ENCODE measurements at places on chromosomes 11 and 22.

DNA sequence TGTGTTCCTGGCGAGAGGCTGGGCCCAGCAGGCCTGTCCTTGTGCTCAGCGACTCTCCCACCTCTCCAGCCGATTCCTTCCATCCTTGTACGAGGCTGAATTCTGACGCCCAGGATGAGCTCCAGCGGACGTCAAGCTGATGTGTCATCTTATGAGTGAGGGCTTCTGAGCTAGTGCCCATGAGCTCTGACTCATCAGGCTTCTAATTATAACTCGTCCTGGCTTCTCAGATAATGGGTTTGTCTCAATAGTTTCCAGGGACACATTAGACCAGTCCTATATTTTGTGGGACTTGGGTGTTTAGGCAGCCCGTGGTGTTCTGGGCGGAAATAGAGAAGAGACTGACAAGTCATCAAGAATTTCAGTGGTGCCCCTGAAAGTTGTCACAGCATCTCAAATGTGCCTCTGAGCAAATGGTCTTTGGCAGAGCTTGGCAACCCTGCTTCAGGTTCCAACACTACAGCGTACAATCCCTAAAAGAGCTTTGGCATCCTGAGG lies 108.2 kb upstream of the CD44 start:
- peak; percentile 74 for DNase-seq

DNA sequence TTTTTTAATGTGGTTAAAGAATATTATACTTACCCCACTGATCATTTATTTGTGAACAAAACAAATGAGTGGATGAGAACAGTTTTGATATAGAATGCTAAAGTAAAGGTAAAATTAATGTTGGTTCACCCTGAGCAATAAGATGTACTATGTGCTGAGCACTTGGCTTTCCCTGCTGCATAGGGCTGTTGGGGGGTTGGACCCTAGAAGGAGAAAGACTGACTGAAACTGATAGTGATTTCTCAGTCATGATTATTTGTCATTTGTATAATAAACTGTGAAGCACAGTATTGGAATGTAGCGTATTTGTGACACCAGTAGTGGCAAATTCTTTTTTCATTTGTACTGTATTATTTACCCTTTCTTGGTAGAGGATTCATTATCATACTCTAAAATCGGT lies 63.3 kb downstream of the PRMT3 start:
- DNase-seq: no peak

DNA sequence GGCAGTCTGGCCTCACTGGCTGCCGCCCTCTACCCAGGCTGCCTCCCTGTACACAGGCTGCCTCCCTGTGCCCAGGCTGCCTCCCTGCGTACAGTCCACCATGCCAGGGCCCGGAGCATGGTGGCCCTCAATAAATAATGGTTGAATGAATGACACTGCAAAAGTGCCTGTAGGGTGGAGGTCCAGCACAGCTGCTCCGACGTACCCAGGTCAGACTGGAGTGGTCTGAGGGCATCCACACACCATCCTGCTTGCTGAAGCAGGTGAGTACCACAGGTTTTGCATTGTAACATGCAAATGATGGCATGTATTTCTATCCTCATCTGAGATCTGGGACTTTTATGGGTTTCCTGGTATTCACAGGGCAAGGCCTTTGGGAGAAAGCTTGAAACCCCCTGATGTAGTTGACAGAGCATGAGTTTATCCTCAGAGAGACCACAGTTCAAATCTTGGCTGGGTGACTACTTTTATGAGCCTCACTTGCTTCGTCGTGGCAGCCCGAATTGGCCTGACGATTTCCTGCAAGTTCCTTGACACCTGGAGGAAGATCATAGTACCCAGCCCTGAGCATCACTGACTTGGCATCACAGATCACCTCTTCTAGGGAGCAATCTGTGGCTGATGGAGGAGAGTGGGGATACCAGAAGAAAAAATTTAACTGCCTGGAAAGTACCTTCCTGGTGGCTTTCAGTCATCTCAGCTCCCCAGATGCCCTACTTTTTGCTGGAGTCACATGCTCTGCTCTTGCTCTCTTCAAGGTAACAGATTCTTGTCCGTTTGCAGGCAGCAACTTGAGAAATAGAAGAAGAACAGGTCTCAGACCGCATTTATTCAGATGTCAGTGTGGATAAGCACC lies 16.0 kb upstream of the CYB5R3 start:
- no peak for DNase-seq

DNA sequence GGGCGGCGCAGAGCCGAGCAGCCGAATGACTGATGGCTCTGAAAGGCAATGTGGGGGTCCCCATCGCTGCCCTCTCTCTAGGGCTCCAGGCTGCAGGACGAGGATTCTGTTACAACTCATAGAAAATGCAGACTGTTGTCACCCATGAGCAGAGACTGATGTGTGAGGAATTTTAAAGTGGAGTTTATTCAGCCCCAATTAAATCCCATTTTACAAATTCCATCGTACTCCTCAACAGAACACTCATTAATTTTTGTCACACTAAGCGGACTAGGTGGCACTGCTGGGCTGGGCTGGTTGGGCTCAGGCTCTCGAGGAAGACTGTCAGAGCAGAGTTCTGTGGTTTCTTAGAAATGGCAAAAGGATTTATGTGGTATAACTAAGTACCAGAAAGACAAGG lies 102.6 kb upstream of the SPON1 start:
- DNase-seq: no peak
